ENCODE measurements at places on chromosomes 16 and 17.

DNA sequence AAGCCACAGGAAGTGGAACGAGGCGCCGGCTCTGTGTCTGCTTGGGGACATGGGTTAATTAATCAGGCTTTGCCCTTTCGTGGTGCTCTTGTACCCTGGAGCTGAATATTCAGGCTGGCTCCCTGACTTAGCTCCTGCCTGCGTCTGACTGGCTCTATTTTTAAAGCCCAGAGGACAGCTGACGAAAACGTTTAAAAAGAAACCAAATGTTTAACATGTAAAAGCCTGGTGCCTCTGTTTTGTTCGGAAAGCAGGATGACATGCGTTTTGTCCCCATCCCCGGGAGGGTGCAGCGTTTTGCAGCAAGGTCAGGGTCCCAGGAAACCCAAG is 61.1 kb downstream of the NT5M start:
- DNase-seq: no peak

DNA sequence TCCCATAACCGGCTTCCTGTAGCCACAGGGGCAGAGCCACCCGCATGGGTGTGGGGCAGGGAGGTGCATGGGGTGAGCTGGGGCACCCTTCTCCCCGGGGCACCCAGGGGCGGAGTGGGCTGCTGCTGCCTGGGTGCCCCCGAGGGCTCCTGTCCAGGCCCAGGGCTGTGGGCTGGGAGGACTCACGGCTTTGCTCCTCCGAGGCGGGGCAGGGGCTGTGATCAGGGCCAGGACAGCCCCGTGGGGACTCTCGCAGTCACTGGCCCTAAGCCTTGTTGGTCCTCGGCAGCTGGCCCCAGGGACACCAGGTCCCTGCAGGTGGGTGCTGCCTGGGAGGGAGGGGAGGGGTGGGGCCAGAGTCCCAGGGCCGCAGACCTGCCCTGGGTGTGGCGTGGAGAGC is 19.7 kb downstream of the CACNA1H start:
- DNase-seq: no peak

DNA sequence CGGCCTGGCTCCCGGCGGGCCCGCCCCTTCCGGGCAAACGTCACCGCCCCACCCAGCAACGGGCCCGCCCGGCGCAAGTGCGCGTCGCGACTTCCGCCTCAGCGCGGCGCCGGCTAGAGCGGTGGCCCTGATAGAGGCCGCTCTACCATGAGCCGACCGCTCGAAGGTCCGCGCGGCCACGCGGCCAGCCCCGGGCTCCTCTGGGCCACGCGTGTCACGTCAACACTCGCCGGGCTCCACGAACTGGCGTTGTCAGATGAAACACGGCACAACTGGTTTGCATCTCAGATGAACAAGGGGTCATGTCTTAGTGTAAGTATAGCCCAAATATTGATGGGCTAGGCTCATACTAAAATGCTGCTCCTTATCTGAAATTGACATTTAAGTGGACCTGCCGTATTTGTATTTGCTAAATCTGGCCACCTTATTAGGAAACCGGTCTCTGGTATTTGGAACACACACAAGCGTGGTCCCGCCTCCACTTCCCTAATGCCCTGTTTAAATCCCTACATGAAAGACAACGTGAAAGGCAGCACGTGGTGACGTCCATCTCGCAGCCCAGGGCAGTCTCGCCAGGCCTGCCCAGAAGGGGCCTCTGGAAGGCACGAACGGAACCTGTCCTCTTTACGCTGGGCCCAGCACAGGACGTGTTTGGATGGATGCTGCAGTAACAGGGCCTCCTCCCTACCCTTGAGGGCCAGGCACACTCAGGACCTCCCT is at the start of gene ZNF598:
ZNF598 (minus strand) TSS at position 31 of the 720 bp plus-strand sequence.
- DNase-seq: peak; percentile 37

GRCh38 chr17:62693616-62694409 is 66.3 kb downstream of the MRC2 start:
- no peak for DNase-seq

- DNase-seq: no peak
Observed at GRCh38 chr17:30947796-30948195, 23.0 kb upstream of the RNF135 start.

DNA sequence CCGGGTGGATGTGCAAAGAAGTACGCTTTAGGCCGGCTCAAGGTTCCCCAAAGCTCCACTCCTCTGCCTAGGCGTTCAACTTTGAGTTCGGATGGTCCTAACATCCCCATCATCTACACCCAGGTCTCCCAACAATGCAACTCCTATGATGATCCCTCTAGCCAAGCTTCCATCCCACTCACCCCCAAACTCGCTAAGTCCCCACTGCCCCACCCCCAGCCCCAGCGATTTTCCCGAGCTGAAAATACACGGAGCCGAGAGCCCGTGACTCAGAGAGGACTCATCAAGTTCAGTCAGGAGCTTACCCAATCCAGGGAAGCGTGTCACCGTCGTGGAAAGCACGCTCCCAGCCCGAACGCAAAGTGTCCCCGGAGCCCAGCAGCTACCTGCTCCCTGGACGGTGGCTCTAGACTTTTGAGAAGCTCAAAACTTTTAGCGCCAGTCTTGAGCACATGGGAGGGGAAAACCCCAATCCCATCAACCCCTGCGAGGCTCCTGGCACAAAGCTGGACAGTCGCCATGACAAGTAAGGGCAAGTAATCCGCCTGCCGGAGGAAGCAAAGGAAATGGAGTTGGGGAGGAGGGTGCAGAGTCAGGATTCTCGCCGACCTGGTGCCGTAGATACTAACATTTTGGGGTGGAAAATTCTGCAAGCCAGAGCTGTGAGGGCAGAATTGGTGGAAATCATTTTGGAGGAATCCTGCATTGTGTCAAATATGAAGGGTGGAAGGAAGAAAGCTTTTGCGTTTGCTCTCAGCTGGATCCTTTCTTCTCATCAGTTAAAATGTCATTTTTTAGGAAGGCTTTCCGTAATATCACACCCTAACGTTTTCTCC is at the start of gene TP53:
TP53 (minus strand) TSS at position 419 of the 836 bp plus-strand sequence. CDS start 10,896 bp downstream, outside the sequence.
- peak; percentile 79 for DNase-seq

DNA sequence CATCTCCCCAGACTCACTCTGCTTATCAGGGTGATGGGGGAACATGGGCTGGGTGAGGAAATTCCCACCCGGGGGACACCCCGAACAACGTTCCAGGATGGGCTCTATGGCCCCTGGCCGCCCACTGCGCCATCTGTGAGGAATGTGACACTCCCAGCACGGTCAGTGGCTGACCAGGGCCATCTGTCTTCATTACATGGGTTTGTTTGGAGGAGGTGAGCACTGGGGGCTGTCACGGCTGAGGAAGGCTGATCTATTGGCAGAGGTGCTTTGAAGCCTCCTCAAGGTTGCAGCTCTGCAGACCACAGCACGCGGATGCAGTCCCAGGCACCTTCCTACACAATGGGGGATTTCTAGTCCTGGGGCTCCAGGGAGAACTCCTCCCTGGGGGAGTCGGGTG is 214.1 kb upstream of the FOXF1 start:
- no peak for DNase-seq

- no peak for DNase-seq
Observed at GRCh38 chr17:80257716-80258213, 2.9 kb upstream of the RNF213 start.

GRCh38 chr16:85349365-85350145 is 237.3 kb upstream of the CIBAR2 start:
- no peak for DNase-seq

DNA sequence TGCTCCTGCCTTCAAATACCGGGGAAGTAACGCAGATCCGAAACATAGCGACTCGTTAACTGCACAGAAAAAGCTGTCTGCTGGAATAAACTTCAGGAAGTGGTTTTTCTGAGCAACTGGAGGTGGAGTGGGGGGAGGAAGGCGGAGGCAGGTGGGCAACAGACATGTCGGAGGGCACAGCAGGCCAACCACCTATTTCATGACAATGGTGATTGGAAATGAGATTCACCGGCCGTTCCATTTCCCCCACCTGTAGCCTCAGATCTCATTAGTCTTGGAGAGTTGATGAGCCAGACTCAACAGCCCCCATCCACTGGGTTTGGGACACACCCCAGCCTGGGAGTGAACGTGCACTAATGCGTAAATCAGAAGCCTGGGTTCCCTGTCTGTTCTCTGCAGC is 7.7 kb upstream of the PECAM1 start:
- DNase-seq: no peak

GRCh38 chr16:24694931-24695330 is 34.5 kb upstream of the TNRC6A start:
- DNase-seq: no peak

GRCh38 chr16:86874141-86874540 is 295.8 kb downstream of the FOXL1 start:
- no peak for DNase-seq

GRCh38 chr16:4667203-4667963 is 26.0 kb upstream of the NUDT16L1 start:
- DNase-seq: no peak

- DNase-seq: peak; percentile 55
Observed at GRCh38 chr16:50037662-50038220, 12.7 kb downstream of the CNEP1R1 start.

GRCh38 chr16:12539185-12539929 is 264.3 kb downstream of the CPPED1 start:
- DNase-seq: no peak

DNA sequence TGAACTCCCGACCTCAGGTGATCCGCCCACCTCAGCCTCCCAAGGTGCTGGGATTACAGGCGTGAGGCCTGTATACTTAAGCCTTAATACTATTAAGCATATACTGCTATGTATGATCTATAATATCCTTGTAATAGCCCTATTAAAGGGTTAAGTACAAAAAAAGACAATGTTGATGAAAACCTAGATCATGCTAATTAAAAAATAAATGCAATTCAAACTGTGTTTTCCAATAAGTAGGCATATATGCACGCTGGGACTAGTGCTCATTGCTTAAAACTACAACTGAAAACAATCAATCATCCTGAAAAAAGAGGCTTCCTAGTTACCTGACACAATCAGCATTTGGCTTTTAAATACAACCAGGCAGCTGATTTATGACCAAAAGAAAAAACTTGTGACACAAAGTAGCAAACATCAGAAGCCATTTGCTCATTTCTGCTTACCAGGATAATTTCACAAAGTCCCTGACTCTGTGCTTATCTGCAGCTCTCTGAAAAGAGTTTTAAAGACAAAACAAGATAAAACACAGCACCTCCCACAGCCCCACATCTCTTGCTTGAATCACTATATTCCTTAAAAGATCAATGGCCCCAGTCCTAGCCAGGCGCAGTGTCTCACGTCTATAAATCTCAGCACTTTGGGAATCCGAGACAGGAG is 11.1 kb downstream of the ZNF385C start:
- no peak for DNase-seq

GRCh38 chr16:4648917-4649316 is 24.3 kb downstream of the MGRN1 start:
- DNase-seq: no peak

- DNase-seq: no peak
Observed at GRCh38 chr16:80144191-80144590, 396.6 kb upstream of the DYNLRB2 start.

GRCh38 chr17:66652840-66653507 is 181.9 kb upstream of the CACNG5 start:
- no peak for DNase-seq

DNA sequence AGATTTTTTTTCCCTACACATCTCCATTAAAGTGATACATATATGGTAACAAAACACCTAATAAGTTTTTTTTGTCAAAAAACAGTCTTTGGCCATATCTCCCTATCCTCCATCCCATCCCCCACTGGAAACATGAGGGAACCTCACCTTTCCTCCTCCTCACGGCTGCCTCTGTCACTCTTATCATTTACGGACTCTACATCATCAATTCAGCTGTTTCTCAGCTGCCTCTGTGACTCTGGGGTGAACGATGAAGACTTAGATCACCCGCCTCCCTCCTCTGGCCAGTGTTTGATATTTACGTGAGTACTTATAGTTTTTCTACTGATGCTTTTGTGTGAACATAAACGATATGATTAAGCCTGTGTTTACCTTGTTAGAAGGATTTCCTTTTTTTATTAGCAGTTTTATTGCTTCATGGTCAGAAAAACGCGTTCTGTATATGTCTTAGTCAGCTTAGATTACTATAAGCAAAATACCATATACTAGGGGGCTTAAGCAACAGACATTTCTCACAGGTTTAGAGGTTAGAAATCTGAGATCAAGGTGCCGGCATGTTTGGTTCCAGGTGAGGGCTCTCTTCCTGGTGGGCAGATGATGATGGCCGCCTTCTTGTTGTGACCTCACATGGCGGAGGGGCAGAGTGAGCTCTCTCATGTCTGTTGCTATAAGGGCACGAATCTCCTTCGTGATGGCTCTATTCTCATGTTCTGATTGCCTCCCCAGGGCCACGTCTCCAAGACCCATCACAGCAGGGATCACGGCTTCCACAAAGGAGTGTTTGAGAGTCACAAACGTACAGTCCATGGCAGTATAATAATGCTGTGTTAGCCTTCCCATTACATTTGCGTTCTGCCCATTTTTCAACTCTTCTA is 32.1 kb downstream of the DNAH17 start:
- no peak for DNase-seq

GRCh38 chr16:80459966-80460365 is 80.8 kb upstream of the DYNLRB2 start:
- DNase-seq: no peak

- peak; percentile 13 for DNase-seq
Observed at GRCh38 chr17:944266-944826, 35.2 kb downstream of the NXN start.

- DNase-seq: no peak
Observed at GRCh38 chr17:77827511-77827910, 131.0 kb upstream of the TNRC6C start.

DNA sequence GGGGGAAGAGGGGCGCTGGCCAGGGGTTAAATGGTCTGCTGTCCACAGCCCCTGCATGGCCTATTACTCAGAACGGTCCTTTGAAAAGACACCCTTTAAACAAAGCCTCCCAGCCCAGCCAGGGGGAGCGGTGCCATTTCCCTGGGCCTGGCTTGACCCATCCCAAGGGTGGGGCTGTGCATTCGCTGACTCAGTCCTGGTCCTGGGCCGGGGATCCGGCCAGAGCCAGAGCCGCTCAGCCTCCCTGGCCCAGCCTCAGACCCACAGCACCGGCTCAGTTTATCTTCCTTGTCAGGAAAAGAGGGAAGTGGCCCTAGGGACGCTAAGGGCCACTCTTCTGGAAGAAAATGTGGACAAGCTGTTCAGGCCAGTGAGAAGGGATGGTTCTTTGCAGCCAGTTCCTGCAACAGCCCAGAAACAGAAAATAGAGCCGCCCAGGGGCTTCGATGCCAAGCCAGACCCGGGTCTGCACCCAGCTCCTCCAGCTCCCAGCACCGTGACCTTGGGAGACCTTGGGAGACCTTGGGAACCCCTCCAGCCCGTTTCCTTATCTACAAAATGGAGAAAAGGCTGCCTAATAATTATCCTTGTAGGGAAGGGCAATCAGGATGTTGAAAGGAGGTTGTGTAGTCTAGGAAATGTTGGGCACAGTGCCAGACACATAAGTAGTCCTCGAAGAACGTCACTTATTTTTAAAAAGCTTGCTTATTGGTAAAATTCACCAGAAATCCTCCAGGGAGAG is 82.5 kb downstream of the ZDHHC7 start:
- DNase-seq: no peak

- no peak for DNase-seq
Observed at GRCh38 chr16:14539156-14539555, 90.9 kb downstream of the PARN start.
